ENCODE measurements at places on chromosomes 4 and X. TPM values are rescaled to one million over a fixed set of nuclear protein-coding genes. Genes with fewer than 3 reads are reported as not detected.

PIR gene
- 14.5 TPM for total RNA-seq

SLC49A3 gene
- total RNA-seq, result 8.6 TPM

PPBP gene
- not detected for total RNA-seq

ODAPH gene
- total RNA-seq, result not detected

DMP1 gene
- total RNA-seq, result not detected

PDZD11 gene
- 51.5 TPM for total RNA-seq
